ENCODE measurements at places on chromosomes 5 and 9.

- DNase-seq: no peak
Measured at GRCh38 chr5:65070026-65070425, 301.3 kb downstream of the CWC27 start.

DNA sequence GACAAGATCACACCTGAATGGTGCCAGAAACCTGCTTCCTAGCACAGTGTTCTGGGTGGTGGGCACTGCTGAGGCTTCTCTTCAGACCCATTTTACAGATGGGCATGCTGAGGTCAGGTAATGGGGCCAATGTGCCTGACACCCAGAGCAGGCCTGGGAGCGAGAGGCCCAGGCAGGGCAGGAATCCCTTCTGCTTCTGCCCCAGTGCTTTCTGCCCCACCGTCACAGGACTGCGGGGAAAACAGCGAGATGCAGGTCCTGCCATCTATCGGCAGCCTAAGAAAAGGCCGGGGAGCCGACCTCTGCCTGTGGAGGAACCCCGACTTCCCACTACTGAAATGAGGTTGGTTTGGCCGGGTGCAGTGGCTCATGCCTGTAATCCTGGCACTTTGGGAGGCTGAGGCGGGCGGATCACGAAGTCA is 22.8 kb upstream of the RNU6ATAC start:
- DNase-seq: no peak

GRCh38 chr5:124743602-124744169 is 2.8 kb downstream of the ZNF608 start:
- no peak for DNase-seq

DNA sequence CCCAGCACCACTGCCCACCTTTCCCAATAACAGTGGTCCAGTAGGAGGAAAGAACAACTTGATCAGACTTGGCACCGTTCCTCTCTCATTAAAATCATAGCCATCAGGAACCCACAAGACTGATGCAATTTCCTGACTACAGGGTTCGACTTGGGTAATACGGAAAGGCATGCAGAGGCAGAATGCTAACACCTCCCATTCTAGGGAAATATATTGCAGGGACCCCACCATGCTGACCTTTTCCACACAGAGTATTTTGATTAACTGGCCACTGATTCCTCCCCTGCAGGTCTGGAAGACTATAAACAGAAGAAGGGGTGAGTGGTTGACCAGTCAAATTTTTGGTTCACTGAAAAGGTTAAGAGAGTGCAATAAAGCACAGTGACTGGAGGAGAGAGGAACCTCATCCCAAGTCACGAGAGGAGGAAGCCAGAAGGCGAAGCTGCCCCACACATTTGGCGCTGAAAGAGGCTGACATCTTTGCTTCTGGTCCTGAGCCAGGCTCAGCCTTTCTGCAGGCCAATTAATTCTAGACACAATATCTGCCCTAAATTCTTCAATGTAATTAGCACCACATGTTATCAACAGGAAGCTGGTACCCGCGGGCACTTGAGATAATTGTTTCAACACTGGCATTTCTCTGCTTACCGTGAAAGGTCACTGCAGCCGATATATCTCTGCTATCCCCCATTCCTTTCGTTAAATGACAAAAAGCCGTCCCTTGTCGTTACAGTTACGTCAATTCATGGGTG is 64.7 kb upstream of the SPOCK1 start:
- no peak for DNase-seq

GRCh38 chr5:146307796-146308195 is 30.8 kb upstream of the POU4F3 start:
- no peak for DNase-seq

DNA sequence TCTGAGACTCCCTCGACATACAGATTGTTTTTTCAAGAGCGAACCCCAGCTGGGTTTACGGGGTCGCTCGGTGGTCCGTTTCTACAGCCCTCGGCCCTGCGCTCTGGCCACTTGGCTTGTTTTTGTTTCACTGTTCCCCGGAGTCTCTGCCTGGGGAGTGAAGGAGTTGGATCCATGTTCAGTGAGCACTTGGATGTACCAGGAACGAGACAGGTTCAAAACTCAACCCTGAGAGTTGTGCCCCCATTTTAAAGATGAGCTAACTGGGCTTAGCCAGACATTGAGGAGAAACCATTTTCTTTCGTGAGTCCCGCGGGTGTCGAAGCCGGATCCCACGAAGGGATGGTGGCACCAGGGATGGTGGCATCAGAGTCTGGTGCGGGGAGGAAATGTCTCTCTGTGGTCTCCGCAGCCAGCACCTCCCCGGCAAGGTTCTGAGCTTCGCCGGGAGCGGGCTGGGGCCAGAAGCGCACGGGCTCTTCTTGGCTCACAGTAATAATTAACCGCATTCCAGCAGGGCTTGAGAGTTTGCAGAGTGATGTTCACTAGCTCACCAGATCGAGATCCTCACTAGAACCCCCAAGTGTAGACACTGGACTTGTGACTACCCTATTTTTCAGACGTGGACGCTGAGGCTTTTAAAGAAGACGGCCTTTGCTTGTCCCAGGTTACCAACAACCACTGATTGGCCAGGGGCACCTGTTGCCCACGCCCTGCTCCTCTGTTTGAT is 1.0 kb downstream of the MSX2 start:
- DNase-seq: no peak

GRCh38 chr9:14352503-14352902 is 38.6 kb upstream of the NFIB start:
- no peak for DNase-seq

DNA sequence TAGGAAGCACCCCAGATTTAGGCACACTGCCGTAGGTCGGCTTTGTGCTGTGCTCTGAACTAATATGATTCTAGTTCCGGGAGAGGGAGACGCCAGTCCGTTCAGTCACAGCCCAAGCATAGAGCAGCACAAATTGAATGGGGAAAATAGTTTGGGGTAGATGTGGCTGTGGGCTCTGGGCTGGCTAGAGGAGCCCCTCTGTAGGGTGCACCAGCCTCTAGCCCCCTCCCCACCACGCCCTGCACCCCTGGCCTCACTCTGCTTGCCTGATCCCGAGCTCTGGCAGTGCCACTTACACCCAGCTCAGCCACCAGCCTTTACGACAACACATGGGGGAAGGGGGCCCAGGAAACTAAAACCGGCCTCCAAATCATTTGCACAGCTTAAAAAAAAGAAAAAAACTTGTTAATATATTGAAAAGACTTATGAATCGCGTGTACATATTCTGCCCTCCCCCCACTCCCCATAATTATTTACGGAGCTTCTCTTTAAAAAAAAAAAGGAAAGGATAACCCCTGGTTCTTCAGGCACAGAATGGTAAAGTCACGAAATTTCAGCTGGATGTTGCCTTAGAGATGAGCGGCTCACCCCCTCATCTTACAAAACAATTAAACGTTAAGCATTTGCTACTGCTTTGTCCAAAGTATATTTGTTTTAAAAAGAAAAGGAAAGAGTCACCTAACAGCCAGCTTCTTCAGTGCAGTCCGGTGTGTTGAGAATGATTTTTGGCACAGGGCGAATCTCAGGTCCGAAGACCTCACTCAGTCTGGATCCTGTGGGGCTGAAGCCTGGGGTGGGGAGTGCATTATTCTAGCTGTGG is 3.5 kb downstream of the LMX1B start:
- DNase-seq: no peak

GRCh38 chr5:126301056-126301455 is 122.2 kb upstream of the GRAMD2B start:
- DNase-seq: no peak

DNA sequence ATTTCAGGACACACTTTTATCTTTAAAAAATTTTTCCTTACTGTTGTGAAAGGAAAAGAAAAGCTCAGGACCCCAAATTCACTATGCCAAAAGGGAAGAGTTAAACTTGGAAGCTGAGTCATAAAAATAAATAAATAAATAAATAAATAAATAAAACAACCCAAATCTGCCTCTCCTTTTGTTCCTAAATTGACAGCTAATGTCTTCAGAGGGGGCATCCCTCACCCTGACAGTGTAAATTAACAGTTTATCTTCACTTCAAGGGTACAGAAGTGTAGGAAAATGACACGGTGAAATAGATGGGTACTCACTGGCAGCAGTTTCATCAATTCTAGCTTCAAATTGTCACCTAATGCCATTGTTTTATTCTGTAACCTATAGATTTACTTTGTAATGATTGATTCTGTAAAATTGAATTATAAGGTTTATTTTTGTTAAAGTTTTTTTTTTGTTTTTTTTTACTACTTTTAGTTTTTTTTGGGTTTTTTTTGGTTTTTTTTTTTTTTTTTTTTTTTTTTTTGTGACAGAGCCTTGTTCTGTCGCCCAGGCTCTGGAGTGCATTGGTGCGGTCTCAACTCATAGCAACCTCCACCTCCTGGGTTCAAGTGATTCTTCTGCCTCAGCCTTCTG is 18.5 kb upstream of the ANXA1 start:
- no peak for DNase-seq

- DNase-seq: no peak
Measured at GRCh38 chr9:86303316-86303975, 21.1 kb upstream of the ISCA1 start.

GRCh38 chr9:6969805-6970204 is 212.0 kb downstream of the KDM4C start:
- DNase-seq: no peak

Measured in stimulated activated CD8-positive, alpha-beta memory T cell treated with anti-CD3 and anti-CD28 coated beads, Interleukin-4, amount 100 ng/mL, for 1 hour (primary cell).